Stimulated activated CD8-positive, alpha-beta memory T cell treated with anti-CD3 and anti-CD28 coated beads, Interleukin-15, amount 100 ng/mL, for 48 hours (primary cell): ENCODE measurements at places on chromosomes 1 and 21.

- no peak for DNase-seq
Observed at GRCh38 chr21:42652527-42653230, 742 bp upstream of the PDE9A start.

GRCh38 chr1:35557118-35557610 lies at the start of gene KIAA0319L:
TSS of gene KIAA0319L (minus strand) at chr1:35557403. CDS start at chr1:35554491, 2,912 bp downstream.
- DNase-seq: no peak

GRCh38 chr1:15426492-15427279 lies 11.6 kb upstream of the CTRC start:
- DNase-seq: no peak

- no peak for DNase-seq
Observed at GRCh38 chr1:191099696-191100095, 622.0 kb upstream of the BRINP3 start.

GRCh38 chr1:89995598-89996449 lies 914 bp downstream of the ZNF326 start:
- no peak for DNase-seq

DNA sequence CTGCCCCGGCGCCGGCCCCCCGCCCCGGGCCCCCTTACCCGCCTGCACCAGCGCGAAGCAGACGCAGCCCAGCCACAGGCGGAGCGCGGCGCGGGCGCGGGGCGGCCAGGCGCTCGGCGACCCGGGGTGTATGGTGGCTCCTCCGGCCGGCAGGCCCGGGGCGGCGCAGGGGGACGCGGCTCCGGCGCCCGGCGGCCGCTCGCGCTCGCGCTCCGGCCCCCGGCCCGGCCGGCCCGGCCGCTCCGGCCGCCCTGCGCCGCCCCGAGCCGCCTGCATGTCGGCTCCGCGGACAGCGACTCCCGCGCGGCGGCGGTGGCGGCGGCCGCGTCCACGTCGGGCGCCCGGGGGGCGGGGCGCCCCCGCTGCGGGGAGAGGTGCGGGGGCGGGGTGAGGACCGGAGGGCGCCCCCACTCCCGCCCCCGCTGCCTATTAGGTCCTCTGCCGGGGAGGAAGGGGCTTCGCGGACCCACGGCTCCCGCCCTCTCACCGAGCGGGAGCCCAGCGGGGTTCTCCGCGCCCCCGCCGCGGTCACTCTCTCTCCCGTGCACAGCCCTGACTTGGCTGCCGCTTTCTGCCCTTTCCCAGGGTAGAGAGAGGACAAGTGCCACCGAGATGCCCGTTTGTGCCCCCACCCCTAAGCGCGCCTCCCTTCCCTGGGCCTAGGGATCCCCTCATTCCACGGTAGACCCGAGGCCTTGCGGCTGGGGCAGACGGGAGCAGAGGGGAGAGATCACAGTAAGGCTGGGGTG lies at the start of gene FNDC5:
TSS of gene FNDC5 (minus strand) at position 298 of the 749 bp plus-strand sequence.
- no peak for DNase-seq

DNA sequence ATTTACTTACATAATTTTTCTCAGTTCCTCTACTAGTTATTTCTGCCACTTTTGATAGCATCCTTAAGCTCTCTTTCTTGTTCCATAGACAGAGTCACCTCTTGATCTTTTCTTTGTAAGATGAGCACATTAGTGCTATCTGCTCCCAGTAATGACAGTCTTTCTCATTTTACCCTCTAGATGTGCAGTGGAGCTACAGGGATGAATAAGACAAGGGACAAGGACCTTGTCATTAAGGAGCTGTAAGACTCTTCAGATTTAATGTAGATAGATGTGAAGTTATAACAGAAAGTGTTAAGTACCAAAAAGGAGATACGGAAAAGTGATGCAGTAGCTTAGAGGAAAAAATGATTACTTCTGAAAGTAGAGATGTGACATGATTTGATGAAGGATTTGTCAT lies 20.4 kb downstream of the SCP2 start:
- no peak for DNase-seq

- no peak for DNase-seq
Observed at GRCh38 chr1:154983776-154984466, 777 bp downstream of the FLAD1 start.

- no peak for DNase-seq
Observed at GRCh38 chr1:231733672-231734071, 107.1 kb downstream of the DISC1 start.

DNA sequence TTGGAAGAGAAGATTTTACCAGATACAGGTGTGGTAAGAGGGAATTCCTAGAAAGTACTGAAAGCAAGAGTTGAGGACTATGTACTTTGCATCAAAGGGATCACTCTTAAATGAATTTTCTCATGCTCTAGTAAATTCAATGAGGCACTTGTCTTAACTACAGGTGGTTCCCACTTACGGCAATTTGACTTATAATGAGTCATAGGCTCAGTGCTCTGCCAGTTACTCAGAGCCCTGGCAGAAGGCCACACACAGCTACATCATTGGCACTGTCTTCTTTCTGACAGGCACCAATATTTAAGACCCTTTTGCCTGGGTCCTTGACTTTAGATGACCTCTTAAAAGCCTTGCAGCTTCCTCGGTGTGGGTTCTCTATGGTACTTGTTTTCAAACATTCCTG lies 15.9 kb upstream of the ADAMTS5 start:
- DNase-seq: no peak

GRCh38 chr1:90730243-90731022 lies 13.3 kb upstream of the BARHL2 start:
- no peak for DNase-seq

- no peak for DNase-seq
Observed at GRCh38 chr21:23951251-23951650, 1656.0 kb downstream of the MRPL39 start.

DNA sequence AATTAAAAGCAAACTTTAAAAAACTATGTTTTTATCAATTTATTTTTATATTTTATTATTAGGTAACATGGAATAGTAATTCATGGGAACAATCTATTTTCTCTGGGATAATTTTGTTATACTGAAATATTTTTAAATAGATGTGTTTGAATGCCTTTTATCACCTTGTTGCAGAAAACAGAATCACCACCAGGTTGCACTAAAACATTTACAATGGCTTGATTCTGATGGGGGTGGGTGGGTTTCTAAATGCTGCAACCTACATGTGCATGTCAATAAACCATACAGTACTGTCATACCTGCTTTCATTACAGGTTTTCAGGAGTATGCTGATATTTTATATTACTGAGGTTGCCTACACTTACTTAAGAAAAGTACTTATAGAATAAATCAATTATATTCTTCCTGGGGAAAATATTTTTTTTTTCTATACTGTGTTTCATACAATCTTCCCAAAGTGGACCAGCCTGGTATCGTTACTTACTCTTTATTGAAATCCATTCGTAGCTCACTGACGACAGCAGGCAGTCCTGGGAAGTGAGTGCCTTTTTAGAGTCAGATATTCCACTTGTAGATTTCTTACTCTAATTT lies 132.8 kb downstream of the PTPRC start:
- no peak for DNase-seq
